Cardiac muscle cell (in vitro differentiated cells and primary cell): ENCODE measurements at places on chromosomes 2 and 18. TPM values are rescaled to one million over a fixed set of nuclear protein-coding genes. Genes with fewer than 3 reads are reported as not detected.

TNFRSF11A gene
- 0.56 and 1.2 TPM in 2 replicates for total RNA-seq

HOXD3 gene
- total RNA-seq = 0.12 TPM in 1 of 2 replicates, not detected in the other

CCDC121 gene
- total RNA-seq = 4.2 and 6.1 TPM in 2 replicates

MSGN1 gene
- not detected in 2 replicates for total RNA-seq

CAPN14 gene
- 0.21 and 0.39 TPM in 2 replicates for total RNA-seq

TMEM178A gene
- total RNA-seq = 21.3 and 22.5 TPM in 2 replicates

UNC80 gene
- total RNA-seq = 0.25 and 0.54 TPM in 2 replicates

NEU4 gene
- total RNA-seq = 0.56 and 1.8 TPM in 2 replicates

LHCGR gene
- total RNA-seq = 0.57 TPM in 1 of 2 replicates, not detected in the other

IL36A gene
- total RNA-seq = not detected in 2 replicates

TCF4 gene
- total RNA-seq = 51.4 and 59.2 TPM in 2 replicates

OTOF gene
- 0.04 TPM in 1 of 2 replicates, not detected in the other for total RNA-seq

SCN7A gene
- 0.42 and 1.3 TPM in 2 replicates for total RNA-seq

VIT gene
- not detected in 2 replicates for total RNA-seq

RNF152 gene
- 3.9 and 9.4 TPM in 2 replicates for total RNA-seq

LRATD1 gene
- 1.1 and 1.5 TPM in 2 replicates for total RNA-seq

ODC1 gene
- 129 and 165 TPM in 2 replicates for total RNA-seq

CDK15 gene
- total RNA-seq = not detected in 2 replicates

FSHR gene
- total RNA-seq = 0.95 and 1.9 TPM in 2 replicates

ABCG8 gene
- total RNA-seq = 0.04 TPM in 1 of 2 replicates, not detected in the other

MATN3 gene
- 1.3 and 3.8 TPM in 2 replicates for total RNA-seq

HRH4 gene
- total RNA-seq = 0.14 and 0.15 TPM in 2 replicates

MAB21L4 gene
- total RNA-seq = 0.07 TPM in 1 of 2 replicates, not detected in the other

NAT8 gene
- not detected in 2 replicates for total RNA-seq

ALKAL2 gene
- total RNA-seq = 0.95 TPM in 1 of 2 replicates, not detected in the other

CSRNP3 gene
- total RNA-seq = 10.8 and 13.8 TPM in 2 replicates

SLC30A3 gene
- 75.1 and 84.7 TPM in 2 replicates for total RNA-seq

CEP192 gene
- total RNA-seq = 14.4 and 26.3 TPM in 2 replicates

DSG4 gene
- not detected in 2 replicates for total RNA-seq

HNMT gene
- total RNA-seq = 3.4 and 5.6 TPM in 2 replicates

SPEG gene
- 275 and 292 TPM in 2 replicates for total RNA-seq

SGPP2 gene
- total RNA-seq = 24.6 and 44.6 TPM in 2 replicates

COL4A3 gene
- not detected in 2 replicates for total RNA-seq

ASPRV1 gene
- total RNA-seq = 3.8 TPM in 2 replicates

CDH7 gene
- 0.32 and 0.74 TPM in 2 replicates for total RNA-seq

ADD2 gene
- 16.0 and 40.0 TPM in 2 replicates for total RNA-seq

GPBAR1 gene
- total RNA-seq = 2.4 and 4.4 TPM in 2 replicates

POU3F3 gene
- total RNA-seq = not detected in 2 replicates

B4GALT6 gene
- 3.7 and 5.5 TPM in 2 replicates for total RNA-seq

CD8B2 gene
- total RNA-seq = not detected in 2 replicates

SP110 gene
- 0.35 and 2.4 TPM in 2 replicates for total RNA-seq

AQP12B gene
- not detected in 2 replicates for total RNA-seq

SLC4A3 gene
- total RNA-seq = 38.8 and 39.8 TPM in 2 replicates

FABP1 gene
- total RNA-seq = not detected in 2 replicates

HSBP1L1 gene
- 2.5 and 6.3 TPM in 2 replicates for total RNA-seq

PUS10 gene
- total RNA-seq = 5.0 and 8.9 TPM in 2 replicates

NRP2 gene
- 41.6 and 166 TPM in 2 replicates for total RNA-seq

RNF144A gene
- 23.2 and 24.1 TPM in 2 replicates for total RNA-seq

RELCH gene
- 26.8 and 26.9 TPM in 2 replicates for total RNA-seq

TSPYL6 gene
- not detected in 2 replicates for total RNA-seq

CHRNG gene
- 0.04 TPM in 1 of 2 replicates, not detected in the other for total RNA-seq
